ENCODE measurements at places on chromosomes 4 and X.

DNA sequence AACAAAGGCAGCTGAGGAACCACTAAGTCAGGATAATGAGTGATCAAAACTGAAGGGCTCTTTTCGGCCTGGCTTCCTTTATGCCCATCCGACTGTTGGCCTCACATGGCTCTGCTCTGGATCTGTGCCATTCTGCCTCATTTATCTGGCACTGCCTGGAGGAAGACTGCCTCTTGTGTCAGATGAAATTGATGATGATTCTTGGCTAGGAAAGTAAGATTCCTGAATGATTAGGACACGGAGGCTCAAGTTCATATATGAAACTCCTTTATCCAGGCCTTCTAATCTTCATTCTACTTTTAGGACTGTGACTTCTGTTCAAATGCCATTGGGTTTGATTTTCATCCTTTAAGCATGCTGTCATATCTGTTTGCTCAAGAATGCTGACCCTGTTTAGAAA is 475.4 kb upstream of the RPS6KA3 start:
- no peak for DNase-seq

GRCh38 chr4:25767877-25768725 is 94.7 kb downstream of the SEL1L3 start:
- peak; percentile 31 for DNase-seq

- no peak for DNase-seq
Measured at GRCh38 chrX:49958727-49959485, 36.5 kb downstream of the CLCN5 start.

GRCh38 chr4:25818876-25819275 is 43.9 kb downstream of the SEL1L3 start:
- no peak for DNase-seq

DNA sequence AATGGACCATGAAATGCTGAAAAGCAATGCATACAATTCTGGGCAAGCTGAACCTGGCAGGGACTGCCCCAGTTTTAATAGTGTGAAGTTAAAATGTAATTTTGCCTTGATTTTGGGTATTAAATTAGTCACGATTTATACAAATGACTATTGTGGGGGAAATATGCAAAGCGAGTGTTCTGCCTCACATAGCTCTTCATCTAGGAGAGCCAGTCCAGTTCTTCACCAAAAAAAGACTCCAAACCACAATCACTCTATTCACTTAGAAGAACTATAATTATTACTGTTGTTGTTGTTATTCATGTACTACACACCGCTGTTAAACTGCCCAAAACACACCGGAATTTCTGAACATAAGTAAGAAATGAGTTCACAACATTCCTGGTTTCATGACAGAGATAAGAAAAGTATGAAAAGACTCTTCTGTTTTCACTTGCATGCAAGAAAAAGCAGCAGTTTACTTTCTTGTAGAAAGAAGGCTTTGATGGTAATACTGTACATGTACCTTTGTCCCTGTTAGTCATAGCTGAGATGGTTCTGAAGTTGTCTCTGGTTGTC is 101.9 kb downstream of the QRFPR start:
- peak; percentile 59 for DNase-seq

- no peak for DNase-seq
Measured at GRCh38 chrX:20067709-20068561, 48.8 kb downstream of the MAP7D2 start.

All from GM13977 (cell line).